Gastroesophageal sphincter (tissue), 4 donors: ENCODE measurements at places on chromosomes 7 and 10.

DNA sequence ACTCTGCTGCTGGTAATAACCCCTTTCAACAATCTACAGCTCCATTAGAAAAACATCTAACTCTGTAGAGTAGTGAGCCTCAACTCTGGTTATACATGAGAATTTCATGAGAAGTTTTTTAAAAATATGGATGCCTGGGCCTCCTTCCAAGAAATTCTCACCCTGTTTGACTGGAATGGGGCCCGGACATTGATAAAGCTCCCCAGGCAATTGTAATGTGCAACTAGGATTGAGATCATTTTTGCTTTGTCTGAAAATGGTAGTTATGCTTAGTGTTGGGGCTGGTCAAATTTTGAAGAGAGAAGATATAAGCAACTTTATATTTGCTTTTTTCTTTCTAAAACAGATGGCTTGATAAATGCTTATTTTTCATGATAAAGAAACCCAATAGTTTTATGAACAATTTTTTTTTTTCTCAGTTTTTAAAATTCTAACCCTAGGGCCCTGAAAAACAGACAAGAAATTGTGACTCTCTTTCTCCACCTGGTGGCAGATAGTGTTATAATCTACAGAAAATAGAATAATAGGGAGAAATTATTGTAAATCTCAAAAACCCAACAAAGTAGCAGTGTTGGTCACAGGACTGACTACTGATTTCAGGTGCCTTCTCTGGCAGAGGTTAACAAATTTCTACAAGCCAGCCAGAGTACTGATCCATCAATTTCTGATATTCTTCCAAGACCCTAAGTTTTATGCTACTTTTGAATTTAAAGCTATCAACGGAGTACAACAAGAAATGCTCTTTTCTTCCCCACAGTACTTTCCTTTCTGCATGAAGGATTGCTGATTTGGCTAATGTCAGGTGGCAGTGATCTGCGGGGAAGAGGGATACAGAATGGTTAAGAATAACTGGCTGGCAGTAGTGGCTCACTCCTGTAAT, 174.8 kb downstream of the DKK1 start:
- no peak for ATAC-seq

DNA sequence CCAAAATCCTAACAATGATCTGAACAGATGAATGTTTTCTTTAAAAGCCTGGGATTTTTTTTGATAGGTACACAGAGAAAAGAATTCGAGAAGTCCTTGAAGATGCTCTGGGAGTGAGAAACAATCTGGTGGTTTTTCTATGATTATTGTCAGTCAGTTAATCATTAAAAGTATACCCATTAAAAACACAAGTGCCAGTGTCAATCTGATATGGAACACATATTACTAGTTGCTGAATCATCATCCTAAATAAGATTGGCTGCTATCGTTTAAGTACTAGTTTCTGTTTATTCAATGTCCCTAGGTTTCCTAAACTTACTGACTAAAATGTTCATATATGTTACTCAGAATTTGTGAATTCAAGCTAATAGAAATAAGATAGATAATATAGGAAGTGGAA, 16.1 kb downstream of the COL28A1 start:
- no peak for ATAC-seq

DNA sequence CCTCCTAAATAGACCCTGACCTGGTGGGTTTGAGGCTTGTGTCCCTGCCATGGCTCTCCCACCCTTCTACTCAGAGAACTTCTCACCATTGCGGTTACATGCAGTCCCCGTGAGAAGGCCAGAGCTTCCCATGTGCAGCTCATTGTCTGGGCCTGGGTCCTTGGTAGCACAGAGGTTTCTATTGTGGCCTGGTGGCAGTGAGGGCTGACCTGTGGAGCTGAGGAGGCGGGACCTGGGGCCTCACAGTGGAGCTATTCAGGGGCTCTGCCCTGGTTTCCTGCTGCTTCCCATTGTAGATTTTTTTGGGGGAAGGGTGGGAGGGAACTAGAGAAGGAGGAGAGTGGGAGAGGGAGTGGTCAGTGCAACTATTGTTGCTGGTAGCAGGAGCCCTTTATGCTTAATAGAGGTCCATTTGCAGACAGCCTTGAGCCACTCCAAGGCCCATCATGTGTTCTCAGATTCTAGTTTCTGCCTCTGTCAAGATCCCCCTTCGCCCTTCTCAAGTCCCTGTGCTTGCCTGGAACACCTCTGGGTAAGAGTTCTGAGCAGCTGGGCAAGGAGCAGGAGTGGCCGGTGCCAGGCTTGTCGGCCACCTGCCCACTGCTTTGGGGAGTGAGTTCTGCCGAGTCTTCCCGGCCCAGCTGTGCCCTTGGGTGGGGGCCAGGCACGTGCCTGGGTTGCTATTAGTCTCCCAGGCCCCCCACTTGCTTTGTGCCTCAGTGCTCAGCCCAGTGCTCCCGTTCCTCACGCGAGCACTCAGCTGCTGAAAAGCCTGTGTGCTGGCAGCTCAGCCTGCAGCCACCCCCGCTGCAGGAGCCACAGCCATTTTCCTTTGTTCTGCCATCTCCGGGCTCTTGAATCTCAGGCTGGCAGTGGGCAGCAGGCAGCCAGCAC, 10.7 kb downstream of the TSPAN14 start:
- peak; percentile 26 for ATAC-seq

DNA sequence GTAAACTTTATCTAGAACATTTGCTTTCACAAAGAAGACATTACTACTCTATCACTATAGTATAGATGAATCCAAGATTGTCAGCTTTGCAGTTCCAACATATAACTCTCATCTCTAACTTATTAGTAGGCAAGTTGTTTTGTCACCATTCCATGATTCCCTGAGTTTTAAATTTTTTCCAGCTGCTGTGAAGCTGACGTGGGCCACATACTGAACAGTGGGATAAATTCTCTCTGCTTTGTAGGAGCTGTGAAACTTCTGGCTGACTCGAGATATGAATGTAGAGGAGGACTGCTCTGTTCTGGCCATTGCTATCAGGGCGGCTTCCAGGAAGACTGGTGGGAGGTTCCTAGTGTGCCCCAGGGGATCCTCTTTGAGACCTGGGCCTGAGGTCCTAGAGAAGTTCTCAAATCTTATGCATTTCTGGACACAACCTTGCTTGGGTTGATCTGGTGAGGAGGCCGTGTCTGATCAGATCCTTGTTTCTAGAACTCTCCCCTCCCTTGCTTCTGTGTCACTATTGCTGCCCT, 58.0 kb downstream of the LSMEM1 start:
- ATAC-seq: no peak

DNA sequence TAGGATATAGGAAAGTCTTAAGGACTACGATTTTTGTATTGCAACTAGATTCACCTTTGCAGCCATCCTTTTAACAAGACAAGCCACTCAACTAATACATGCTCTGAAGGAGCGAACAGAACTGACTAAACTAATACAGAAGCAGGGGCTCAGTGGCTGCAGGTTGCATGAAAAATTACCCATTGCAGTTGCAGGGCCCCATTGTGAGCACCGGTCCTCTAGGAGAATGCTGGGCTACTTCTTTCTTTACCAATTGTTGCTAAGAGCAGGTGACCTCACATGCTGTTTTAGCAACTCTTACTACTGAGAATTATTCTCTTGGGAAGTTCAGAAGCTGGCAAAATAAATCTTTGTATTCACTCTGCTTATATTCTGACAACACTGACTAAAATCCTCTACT, 64.0 kb upstream of the ANKRD1 start:
- no peak for ATAC-seq

DNA sequence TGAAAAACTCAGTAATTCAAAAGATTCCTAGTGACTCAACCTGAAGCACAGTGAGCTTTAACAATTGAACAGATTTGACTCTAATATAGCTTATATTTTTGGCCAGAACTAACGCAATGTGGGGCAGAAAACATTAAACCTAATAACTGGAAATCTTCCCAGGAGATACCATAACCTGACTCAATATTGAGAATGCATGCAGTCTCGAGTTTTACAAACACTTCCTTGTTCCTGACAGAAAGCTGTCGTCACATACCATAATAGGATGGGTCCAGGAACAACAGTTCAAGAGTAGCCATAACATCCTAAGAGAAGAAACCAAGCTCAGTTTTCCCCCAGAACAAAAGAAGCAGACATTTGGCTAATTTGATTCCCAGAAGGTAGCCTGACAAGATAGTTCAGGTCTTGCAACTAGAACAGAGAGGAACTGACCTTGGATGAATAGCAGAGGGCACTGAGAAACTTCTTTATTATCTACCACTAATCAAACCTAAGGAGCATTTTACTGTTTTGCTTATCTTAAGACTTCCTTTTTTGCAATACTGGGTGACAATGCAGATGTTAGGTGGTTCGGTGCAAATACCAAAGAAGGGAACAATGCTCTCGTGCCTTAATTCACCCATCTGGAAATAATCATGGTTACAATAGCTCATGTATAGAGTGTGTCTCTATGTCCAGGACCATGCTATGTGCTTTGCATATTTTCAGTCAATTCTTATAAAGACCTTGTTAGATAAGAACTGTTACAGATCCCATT, 38.6 kb upstream of the ACSL5 start:
- ATAC-seq: no peak

GRCh38 chr10:112336556-112337201, 37.2 kb upstream of the ACSL5 start:
- no peak for ATAC-seq

DNA sequence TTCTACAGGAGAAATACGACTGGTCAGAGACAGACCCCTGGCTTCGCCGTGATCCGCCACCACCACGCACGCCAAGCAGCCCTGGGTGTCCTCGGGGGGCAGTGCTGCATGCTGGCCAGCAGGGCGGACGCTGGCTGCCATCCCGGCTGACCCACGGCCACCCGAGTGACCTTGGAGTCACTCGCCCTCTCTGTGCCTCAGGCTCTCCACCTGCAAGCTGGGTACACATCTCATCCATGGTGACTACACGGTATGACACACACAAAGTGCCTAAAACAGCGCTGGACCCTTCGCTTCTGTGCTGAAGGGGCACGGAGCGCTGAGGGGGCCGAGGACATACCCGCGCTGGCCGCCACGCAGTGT, 62.0 kb upstream of the RNF32 start:
- no peak for ATAC-seq

DNA sequence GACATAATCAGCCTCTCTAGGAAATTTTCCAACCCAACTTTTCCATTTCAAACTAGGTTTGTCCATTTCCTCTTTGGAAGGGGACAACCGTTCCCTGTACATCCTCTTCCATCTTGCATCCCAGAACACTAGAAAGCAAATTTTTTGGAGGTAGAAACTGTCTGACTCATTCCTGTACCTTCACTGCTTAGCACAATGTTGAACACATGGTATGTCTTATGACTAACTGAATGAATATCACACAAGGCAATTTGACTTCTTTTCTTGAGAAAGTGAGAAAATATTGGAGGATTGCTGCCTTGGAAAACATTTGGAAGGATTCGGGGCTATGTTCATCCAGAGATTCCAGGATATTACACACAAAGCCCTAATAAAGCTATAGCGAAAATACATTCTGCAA, 289.1 kb downstream of the FGFR2 start:
- ATAC-seq: no peak

GRCh38 chr7:94838717-94839116, 68.7 kb upstream of the PPP1R9A start:
- ATAC-seq: no peak

- ATAC-seq: no peak
Observed at GRCh38 chr10:131983780-131984179, 2.1 kb upstream of the BNIP3 start.

- peak; percentile 77 for ATAC-seq
Observed at GRCh38 chr7:135748770-135749169, at the start of gene FAM180A. Gene FAM180A (minus strand): TSS chr7:135748813. CDS start chr7:135748580, 233 bp downstream.

DNA sequence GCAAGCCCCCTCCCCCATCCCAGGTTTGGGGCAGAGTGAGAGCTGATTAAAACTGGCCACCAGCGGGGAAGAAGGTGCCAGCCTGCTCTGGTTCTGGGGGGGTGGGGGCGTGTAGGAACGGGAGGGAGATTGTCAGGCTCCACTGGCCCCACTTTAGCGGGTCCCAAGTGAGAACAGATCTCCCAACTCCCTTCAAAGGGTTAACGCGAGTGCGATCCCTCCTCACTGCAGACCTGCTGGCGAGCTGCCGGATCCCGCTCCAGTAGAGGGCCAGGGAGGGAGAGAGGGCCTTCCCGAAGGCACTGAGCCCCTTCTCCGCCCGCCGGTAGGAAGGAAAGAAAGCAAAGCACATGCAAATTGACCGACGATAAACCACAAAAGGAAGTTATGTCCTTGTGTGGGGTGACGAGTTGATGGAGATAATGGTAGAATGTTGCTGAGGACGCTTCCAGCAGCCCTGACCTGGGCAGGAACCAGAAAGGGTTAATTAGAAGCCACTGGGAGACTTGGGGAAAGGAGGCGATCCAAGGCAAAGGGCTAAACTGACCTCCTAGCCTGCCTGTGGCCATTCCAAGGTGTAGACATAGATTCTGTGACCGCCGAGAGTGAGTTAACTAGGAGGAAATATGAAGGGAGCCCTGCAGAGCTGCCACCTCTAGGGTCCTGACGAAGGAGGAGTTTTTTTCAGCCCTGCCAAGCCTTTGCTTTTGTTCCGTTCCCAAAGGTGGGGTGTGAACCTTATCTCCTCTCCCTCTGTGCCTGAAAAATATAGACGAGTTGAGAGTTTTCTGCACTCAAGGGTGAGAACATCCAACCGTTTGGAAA, 1.5 kb downstream of the NRG3 start:
- no peak for ATAC-seq

DNA sequence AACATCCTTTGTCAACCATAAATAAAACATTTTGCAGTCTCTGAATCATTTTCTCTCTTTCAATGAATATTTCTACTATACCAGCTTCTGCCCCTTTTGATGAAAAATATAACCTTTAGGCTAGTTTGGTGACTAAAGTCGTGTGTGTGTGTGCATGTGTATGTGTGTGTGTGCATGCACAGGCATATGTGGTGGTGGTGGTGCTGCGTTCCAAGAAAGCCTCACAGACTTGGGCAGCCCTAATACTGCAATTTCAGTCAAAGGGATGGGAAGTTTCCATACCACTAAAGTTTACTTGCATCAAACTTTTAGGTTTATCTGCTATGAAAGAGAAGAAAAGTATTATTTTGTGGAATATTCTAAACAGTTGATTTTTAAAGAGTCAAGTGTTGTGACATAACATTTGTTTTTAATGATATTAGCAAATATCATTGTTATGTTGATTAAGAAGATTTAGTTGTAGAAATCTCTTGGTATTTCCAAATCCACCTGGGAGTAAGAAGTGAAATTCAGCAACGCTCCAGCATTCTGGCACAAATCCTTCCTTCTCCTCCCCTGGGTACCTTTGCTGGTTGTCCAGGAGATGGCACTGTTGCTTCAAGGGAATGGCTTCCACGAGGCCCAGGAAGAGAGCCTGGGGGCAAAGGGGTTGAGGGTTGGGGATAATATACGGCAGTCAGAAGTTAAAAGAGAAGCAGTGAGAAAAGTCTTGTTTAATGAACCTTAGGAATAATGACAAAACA, 41.5 kb downstream of the ASB4 start:
- ATAC-seq: peak; percentile 73

- peak; percentile 93 for ATAC-seq
Observed at GRCh38 chr7:13981070-13981469, 8.4 kb downstream of the ETV1 start.

GRCh38 chr10:93152136-93152535, 78.4 kb downstream of the CYP26A1 start:
- no peak for ATAC-seq

DNA sequence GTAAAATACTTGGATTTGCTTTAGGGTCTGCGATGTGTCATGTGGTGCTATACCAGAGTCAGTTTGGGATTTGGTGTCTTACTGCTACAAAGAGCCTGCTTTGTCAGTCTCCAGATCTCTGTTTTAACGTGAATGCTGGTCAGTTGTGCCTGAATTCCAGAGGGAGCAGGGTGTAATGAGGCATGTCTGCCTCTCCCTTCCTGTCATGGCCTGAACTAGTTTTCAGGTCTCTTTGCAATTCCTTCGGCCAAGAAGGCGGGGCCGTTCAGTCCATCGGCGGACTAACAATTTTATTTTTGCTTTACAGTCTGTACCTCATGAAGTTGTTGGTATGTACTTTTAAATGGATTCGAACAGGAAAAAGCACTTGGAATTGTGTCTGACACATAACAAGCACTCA, 465.1 kb upstream of the ADARB2 start:
- ATAC-seq: no peak
